ENCODE measurements at places on chromosomes 1 and 21.
A peak's percentile ranks its signal among the peaks of the same experiment; 100 is the strongest.

DNA sequence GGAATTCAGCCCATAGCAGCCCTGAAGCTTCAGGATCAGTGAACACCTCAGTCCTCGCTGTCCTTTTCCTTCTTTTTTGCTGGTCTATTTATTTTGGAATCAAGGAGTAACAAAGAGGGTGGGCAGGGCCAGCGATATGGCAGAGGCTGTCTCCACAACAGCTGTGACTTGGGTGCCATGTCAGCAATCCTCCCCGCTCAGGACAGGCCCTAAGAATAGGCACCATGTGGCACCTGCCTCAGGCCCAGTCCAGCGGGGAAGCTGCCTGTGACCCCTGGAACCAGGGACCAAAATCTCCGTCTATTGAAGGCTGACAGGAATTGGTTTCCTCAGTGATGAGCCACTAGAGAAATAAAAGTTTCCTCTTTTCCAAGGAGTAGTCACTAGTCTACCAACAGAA lies 58.6 kb upstream of the TNR start:
- H3K4me3 ChIP-seq = no peak overlapping the region
- H3K36me3 ChIP-seq = no peaks in the 10 kb centered on the region
- DNase-seq = no peak

DNA sequence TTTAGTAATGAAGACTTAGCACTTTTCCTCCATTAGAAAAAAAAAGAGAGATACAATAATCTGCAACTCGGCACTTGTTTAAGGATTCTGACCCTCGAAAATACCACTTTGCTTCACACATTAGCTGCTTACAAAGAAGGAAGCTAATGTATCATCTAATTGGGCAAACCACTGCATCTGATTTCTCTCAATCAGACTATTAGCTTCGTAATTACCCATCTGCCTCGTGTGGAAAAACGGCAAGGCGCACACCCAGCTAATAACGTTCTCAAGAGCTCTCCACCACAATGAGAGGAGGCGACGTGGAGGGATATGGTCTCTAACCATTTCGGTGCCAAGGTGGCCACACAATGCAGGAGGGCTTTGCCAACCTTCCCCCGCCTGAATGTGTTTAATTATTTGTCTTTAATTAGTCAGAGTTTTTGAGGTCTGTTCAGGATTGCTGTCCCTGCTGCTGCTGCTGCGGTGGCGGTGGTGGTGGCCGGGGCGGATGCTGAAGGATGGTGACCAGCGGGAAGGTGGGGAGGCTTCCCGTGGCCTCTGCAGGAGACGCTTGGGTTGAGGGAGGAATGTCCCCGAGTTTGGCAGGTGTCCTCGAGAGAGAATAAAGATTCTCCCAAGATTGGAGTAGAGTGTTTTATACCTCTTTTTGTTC lies 374.5 kb downstream of the RPS6KC1 start:
- no peaks in the 10 kb centered on the region for H3K36me3 ChIP-seq
- DNase-seq = no peak
- no peaks in the 10 kb centered on the region for H3K4me1 ChIP-seq

DNA sequence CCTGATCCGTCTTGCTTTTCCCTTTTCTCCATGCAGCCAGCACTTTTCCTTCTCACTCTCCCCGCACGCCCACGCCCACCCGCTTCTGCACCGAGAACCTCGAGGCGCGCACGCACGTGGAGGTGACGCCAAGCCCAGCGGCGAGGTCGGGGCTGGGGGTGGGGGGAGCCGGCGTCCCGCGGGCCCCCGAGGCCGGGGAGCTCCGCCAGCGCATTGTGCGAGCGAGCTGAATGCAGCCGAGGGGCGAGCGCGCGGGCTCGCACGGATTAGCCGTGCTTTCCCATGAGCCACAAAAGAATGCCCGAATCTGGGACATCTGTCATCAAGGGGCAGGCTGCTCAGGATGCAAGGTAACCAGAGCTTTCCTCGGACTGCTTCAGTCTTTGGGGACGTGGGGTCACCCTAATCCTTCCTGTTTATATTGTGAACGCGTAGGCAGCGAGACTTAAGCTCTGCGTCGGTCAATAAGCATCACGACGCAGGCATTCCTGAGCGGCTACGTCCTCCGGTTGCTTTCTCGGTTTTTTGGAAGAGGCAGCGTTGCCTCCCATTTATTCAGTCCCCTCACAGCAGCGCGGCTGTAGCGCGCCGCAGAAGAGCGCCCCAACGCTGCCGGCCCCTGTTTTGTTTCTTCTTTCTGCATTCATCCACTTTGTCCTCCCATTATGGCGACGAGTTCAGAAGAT lies 67.3 kb upstream of the AKT3 start:
- H3K27ac ChIP-seq = no peak overlapping the region
- no peaks in the 10 kb centered on the region for H3K4me1 ChIP-seq
- peak overlapping the region; percentile 45 for H3K4me3 ChIP-seq
- no peak for DNase-seq
- peaks cover 25% of the 10 kb centered on the region for H3K27me3 ChIP-seq

GRCh38 chr1:174274452-174274851 lies 115.1 kb downstream of the RABGAP1L start:
- H3K27me3 ChIP-seq = no peaks in the 10 kb centered on the region
- no peaks in the 10 kb centered on the region for H3K36me3 ChIP-seq
- DNase-seq = no peak
- H3K27ac ChIP-seq = no peak overlapping the region

DNA sequence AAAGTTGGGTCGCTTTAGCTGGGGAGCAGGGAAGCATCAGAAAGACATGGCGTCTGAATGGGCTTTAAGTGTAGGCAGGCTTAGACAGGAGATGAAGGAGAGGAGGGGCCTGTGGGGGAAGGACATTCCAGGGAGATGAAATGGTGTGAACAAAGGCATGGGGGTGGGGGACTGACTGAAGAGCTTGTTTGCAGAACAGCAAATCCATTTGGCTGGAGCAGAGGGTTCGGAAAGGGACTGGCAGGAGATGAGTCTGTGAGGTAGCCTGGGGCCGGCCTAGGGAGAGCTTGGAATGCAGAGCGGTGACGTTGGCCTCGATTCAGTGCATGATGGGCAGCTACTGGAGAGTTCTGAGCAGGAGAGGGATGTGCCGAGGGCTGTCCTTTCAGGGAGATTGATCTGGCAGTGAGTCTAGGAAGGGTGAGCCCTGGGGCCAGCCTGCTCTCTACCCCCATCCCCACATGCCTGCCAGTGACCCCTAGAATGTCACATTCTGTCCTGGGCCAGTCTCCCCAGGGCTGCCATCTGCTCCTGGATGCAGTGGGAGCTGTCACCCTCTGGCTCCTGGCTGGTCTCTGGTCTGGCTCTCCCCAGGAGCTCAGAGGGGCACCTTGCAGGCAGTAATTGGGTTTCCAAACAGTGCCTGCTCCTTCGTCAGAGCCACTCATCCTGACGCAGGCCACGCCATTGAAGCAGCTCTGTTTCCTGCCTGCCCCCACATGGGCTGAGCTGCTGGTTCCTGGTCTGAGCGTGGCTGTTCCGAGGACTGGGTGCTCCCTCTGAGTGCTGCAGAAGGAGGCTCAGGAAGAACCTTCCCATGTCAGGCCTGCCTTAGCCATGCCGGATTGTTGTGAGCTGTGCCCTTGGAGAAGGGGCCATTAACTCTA lies 22.3 kb upstream of the TMEM222 start:
- peaks cover 23% of the 10 kb centered on the region for H3K4me1 ChIP-seq
- peak overlapping the region; percentile 91 for H3K27ac ChIP-seq
- H3K27me3 ChIP-seq = no peaks in the 10 kb centered on the region
- DNase-seq = peak; percentile 93
- H3K4me3 ChIP-seq = no peak overlapping the region

GRCh38 chr1:211133393-211133835 lies 534 bp downstream of the KCNH1 start:
- H3K27me3 ChIP-seq = no peaks in the 10 kb centered on the region
- H3K36me3 ChIP-seq = no peaks in the 10 kb centered on the region
- peak overlapping the region; percentile 70 for H3K4me3 ChIP-seq
- no peak overlapping the region for H3K27ac ChIP-seq
- no peak for DNase-seq

DNA sequence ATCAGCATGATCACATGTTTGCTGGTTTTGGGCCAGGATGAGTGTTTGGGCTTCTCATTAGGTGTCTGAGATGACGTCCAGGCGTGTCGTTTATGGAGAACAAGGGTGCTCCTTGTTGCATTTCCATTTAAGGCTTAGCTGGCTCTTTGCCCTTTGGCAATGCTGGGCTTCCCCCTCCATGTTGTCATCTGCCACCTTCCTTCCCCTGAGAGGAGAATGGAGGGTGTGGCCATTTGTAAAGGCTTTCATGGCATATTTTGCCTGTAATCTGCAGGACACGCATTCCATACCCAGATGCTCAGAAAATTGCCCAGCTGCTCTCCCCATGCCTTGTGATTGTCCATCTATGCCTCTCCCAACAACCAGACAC lies 27.7 kb downstream of the PKP1 start:
- H3K27ac ChIP-seq = peak overlapping the region; percentile 97
- peak; percentile 58 for DNase-seq
- H3K4me1 ChIP-seq = peaks cover 48% of the 10 kb centered on the region

DNA sequence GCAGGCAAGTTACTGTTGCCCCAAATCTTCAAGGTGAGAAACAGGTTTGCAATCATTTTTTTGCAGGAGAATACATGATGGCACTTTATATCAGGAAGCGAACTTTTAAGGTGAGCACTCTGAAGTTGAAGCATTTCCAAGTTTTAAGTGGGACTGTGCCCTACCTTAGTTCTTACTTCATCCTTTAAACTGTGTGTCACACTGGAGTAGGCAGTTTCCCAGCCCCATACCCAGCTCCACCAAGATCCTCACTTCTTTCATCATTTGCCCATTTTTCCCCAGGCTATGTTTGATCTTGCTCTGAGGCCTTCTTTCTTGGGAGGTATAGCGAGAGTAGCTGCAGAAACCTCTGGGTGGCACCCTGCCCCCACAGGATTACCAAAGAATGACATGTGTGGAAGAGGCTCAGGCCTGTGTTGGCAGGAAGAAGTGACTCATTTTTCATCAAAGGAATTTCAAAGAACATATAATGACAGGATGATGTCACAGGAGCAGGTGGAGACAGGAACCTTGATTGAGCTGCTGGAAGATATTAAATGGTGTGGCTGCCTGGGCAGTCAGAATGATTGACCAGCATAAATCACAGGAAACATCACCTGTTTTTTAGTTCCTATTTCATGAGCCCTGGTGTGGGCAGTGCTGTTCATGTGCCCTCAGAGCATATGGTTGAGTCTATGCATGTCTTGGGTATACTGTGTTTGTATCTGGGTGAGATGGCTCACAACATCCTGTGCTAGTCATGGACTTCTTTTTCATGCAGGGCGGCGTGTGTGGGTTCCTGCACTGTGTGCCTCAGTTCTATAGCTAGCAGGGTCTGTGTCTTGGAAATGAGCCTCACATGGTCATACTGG lies 20.8 kb upstream of the MACF1 start:
- peaks cover 19% of the 10 kb centered on the region for H3K4me1 ChIP-seq
- H3K36me3 ChIP-seq = no peaks in the 10 kb centered on the region
- DNase-seq = peak; percentile 89
- no peaks in the 10 kb centered on the region for H3K27me3 ChIP-seq
- no peak overlapping the region for H3K4me3 ChIP-seq

- no peaks in the 10 kb centered on the region for H3K36me3 ChIP-seq
- peaks cover 11% of the 10 kb centered on the region for H3K4me1 ChIP-seq
- H3K27me3 ChIP-seq = no peaks in the 10 kb centered on the region
- peak overlapping the region; percentile 45 for H3K27ac ChIP-seq
Measured at GRCh38 chr21:34745557-34746255, 76.9 kb downstream of the CLIC6 start.
